ENCODE measurements at places on chromosomes 6 and 20.

GRCh38 chr20:19095762-19096161 is 116.7 kb upstream of the SLC24A3 start:
- no peak for DNase-seq

DNA sequence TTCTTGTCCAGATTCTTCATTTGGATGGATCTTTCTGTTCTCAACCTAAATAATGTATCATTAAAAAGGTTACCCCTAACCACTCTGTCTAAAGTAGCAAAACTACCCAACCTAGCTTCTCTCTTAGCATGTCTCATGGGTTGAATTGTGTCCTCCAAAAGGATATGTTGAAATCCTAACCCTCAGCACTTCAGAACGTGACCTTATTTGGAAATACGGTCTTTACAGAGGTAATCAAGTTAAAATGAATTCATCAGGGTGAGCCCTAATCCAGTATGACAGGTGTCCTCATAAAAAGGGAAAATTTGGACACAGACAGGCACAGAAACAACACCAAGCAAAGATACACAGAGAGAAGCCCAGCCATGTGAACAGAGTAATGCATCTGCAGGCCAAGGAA is 6.1 kb upstream of the FRK start:
- no peak for DNase-seq

- DNase-seq = no peak
These were observed 26.5 kb upstream of the MYCT1 start for GRCh38 chr6:152671171-152671570.

- DNase-seq = no peak
These were observed 407.0 kb upstream of the SOX4 start for GRCh38 chr6:21186479-21187055.

- DNase-seq = no peak
These were observed 193.3 kb downstream of the PHACTR1 start for GRCh38 chr6:12909833-12910232.

GRCh38 chr20:10490706-10491105 is 55.6 kb downstream of the SLX4IP start:
- no peak for DNase-seq

- DNase-seq = no peak
These were observed 118.2 kb downstream of the CARMIL1 start for GRCh38 chr6:25397406-25397805.

GRCh38 chr6:25863360-25863759 is 10.7 kb downstream of the SLC17A3 start:
- no peak for DNase-seq

DNA sequence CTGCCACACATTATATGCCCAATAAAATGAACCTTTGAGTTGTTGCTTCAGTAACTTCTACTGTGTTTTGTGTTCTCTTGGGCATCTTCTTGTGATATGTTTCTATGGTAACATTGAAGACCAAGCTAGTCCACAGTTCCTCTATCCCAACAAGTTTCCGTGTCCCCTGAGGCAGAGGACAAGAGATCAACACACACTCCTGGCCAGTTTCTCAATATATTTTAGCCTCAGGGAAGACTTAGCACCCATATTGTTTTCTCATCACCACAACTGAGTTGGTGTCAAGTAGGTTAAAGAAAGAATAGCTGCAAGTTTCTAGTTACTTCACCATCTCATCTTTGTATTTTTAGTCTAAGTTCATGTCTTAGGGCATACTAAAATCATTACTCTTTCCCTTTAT is 277.5 kb downstream of the UST start:
- no peak for DNase-seq

DNA sequence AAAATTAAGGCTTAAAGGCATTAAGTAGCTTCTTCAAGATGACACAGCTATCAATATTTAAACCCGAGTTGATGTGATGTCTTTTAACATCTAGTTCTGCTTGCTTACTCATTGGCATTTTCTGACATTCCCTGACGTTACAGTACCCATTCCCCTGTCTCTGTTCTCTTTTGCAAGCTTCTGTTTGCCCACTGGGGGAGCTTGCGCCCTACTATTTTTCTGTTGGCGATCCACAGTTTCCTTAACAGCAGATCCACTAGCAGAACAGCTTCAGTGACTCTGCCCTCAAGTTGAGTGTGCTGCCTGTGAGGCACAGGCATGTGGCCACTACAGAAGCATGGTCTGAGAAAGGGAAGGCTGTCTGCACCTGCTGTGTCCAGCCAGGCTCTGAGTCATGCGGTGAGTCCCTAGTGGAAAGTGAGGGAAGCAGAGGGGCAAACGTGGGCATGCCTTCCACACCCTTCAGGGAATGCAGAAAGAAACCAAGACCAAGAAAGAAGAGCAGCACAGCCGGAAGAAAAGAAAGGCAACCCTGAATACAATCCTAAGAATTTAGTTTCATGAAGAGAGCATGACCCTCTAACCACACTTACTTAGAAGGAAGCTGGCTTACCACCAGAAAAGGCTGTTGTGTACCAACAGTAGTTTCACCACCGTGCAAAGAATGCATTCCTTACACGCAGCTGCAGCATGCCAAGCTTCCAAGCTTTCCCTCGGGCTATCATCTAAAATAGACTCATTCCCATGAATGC is 97.7 kb upstream of the VGLL2 start:
- DNase-seq = no peak

DNA sequence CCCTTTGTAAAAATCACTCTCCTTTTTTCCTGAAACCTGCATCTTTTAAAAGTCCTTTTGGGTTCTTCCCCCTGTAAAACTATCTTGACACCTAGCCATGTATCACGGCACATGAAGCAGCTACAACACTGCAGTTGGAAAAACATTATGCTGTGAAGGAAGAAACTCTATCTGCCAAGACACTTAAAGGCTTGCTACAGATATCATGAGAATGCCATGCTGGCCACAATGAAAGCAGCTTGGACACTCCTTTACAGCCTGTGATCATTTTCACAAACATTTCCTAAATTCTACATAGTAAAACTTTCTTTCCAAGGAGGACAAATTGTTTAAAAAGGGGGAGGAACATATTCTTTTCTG is 31.8 kb downstream of the CNKSR3 start:
- no peak for DNase-seq

GRCh38 chr20:58361481-58362205 is 27.4 kb upstream of the VAPB start:
- no peak for DNase-seq

DNA sequence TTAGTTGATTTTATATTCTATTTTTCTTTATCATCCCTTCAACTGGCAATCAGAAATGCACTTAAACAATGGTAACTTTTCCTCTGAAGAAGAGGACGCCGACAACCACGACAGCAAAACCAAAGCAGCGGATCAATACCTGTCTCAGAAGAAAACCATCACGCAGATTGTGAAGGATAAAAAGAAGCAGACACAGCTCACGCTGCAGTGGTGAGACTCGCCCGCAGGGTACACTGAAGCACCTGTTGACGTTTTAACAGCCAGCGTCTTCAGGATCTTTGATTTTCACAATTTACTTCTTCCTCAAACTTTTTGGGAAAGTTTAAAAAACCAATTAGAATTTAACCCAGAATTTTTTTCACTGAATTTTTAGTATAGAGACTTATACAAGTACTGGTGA is 701 bp downstream of the RFX6 start:
- no peak for DNase-seq

GRCh38 chr6:79427721-79428120 is 109.5 kb downstream of the LCA5 start:
- DNase-seq = no peak

DNA sequence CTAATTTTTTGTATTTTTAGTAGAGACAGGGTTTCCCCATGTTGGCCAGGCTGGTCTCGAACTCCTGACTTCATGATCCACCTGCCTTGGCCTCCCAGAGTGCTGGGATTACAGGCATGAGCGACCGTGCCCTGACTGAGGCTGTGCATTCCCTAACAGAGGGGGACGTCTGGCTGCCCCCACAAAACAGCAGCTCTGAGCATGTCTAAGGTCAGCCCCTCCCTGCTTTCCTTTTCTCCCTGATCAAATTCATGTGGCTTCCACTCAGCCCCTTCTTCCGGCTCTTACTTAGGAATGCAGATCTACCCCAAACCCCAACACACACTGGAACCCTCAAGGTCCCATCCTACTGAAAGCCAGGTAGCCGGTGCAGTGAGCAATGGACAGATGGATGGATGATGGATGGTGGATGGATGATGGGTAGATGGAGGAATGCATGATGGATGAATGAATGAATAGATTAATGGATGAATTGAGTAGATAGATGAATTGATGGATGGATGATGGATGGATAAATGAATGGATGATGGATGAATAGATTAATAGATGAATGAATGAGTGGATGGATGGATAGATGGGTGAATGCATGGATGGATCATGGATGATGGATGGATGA is 91.5 kb upstream of the BHLHE23 start:
- DNase-seq = no peak

DNA sequence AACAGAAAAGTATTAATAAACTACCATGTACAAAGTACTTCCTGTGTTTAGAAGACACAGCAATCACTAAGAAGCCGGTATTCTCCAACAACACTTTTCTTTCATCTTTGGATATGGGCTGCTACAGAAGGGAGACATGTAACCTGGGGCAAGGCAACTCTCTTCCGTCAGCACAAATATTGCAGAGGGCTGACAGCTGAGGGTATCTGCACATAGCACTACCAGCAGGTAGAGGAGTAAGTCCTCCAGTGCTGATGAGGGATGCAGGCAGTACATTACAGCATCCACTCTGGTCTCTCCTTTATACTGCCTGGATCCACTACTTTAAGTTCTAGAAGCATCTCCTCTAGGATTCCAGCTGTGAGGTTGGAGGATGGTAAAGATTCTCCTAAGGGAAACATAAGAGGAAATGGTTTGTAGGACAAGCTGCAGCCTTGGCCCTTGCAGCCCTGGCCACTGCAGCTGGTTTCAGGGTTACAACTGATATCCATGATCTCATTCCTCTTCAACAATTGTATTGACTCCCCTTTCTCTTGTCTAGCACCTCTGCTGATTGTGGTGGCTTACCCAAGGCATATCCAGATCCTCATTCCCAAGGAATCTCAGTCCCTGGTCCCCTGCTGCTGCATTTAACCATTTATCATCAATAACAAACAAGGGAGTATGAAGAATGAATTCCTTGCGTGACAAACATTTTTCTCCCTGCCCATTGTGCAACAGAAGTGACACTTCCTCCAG is 110.7 kb upstream of the ADGRF1 start:
- no peak for DNase-seq

DNA sequence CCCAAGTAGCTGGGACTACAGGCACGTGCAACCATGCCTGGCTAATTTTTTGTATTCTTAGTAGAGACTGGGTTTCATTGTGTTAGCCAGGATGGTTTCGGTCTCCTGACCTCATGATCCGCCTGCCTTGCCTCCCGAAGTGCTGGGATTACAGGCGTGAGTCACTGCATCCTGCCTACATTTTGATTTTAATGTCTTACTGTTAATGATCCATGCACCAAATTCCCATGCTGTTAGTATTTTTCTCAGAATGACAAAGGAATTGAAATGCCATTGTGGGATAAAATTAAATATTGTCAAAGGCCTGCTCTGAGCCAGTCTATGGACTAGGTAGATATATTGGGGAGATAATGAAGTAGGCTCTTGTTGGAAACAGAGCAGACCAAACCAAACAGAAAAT is 28.2 kb downstream of the CBFA2T2 start:
- DNase-seq = no peak

GRCh38 chr6:71908162-71908765 is 21.9 kb downstream of the RIMS1 start:
- DNase-seq = no peak

- DNase-seq = no peak
These were observed 65.8 kb downstream of the PHACTR2 start for GRCh38 chr6:143743301-143744166.

GRCh38 chr6:42136508-42137193 is 5.8 kb downstream of the C6orf132 start:
- peak; percentile 17 for DNase-seq

GRCh38 chr6:138498629-138499302 is 528 bp downstream of the NHSL1 start:
- DNase-seq = no peak

DNA sequence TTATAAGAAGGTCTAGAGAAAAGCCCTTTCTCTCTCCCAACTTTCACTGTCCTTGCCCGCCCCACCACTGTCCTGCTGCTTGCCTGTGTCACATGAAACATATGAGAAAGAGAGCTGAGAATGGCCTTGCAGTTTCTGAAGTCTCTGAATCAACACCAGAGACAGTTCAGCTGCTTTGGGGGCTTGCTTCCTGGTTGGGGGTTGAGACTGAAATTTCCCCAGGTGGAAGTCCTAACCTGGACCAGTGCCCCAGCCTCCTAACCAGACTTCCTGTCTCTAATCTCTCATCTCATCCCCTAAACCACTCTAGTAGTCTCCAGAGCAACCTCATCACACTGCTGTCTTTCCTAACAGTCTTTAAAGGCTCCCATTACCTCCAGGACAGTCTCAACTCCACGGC is 10.7 kb downstream of the TRAM2 start:
- no peak for DNase-seq

- no peak for DNase-seq
These were observed 143.4 kb upstream of the SOX4 start for GRCh38 chr6:21450149-21450548.

- no peak for DNase-seq
These were observed 30.6 kb downstream of the YTHDF1 start for GRCh38 chr20:63185215-63185796.

GRCh38 chr20:57417830-57418780 is 26.9 kb downstream of the RBM38 start:
- DNase-seq = no peak

DNA sequence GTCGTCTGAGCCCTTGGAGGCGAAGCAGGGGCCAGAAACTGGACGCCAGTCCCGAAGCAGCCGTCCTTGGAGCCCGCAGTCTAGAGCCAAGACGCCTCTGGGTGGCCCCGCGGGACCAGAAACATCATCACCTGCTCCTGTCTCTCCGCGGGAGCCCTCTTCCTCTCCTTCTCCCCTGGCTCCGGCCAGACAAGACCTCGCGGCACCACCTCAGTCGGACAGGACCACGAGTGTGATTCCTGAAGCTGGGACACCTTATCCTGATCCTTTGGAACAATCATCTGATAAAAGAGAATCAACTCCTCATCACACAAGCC is 416 bp downstream of the RSPH4A start:
- DNase-seq = peak; percentile 0

GRCh38 chr20:1191299-1191698 is 6.5 kb upstream of the TMEM74B start:
- DNase-seq = no peak

DNA sequence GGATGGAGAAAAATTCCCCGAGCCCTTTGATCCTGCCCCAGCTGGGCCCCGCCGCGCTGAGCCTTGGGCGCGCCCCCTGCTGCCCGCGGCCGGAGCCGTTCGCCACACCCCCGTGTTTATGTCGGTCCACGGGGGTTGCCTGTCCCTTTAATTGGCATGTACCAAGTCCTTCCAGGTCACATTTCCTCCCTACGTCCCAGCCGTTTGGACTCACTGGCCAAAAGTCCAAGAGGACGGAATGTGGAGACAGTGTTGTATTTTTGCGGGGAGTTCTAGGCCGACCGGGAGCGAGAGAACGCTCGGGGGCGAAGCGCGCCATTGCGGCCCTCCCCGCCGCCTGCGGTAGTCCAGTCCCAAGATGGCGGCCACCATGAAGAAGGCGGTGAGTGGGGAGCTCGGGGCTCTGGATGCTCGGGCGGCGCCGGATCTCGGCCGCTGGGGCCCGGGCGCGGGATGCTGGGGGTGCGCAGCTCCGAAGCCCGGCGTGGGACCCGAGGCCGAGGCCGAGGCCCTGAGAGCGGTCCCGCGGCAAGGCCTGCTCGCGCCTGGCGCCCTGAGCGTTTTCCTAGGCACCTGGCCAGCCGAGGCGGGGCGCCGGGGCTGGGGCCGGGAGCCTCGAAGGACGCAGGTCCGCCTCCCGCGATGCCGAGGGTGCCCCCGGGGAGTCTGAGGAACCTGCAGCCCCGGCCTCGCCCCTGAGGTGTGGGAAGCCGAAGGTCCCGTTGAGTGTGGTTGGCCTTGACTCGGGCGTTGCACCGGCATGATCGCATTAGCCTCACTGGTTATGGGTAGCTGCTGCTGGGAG is at the start of gene PFDN4:
PFDN4 (plus strand) TSS at position 345 of the 805 bp plus-strand sequence; CDS start at position 359, 14 bp downstream.
- DNase-seq = peak; percentile 77

All from stimulated activated CD4-positive, alpha-beta T cell treated with anti-CD3 and anti-CD28 coated beads, Interleukin-4, amount 100 ng/mL, for 4 hours (primary cell).